ENCODE measurements at places on chromosomes 7 and 10.

DNA sequence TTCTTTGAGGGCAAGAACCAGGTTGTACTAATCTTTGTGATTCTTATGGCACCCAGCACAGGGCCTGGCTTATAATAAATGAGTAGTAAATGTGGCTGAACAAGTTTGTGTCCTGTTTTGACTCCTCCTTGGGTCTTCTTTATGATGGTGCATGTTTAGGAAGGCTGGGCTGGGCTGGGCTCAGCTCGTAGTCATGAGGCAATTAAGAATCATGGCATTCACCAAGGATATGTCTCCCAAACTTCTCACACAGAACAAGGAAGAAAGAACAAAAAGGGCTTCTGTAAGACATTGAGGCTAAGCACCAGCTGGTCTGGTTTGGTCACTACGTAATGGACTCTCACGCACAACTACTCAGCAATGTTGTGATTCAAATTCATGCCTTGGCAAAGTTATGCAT, 30.5 kb upstream of the YAE1 start:
- DNase-seq = no peak

DNA sequence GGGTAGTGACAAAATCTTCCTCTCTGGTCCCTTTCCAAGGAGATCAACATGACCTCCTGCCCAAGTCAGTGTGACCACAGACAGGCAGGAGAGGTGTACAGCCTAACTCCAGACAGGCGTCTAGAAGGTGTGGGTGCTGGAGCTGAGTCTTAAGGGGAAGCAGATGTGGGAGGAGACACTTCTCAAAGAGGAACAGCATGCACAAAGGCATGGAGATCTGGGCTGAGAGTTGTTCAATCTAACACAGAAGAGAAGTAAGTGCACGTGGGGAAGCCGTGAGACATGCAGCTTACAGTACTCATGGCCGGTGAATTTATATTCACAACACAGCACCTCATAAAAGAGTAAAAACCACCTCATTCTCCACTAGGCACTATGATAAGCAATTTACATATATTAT, 23.8 kb upstream of the GSDME start:
- DNase-seq = no peak

DNA sequence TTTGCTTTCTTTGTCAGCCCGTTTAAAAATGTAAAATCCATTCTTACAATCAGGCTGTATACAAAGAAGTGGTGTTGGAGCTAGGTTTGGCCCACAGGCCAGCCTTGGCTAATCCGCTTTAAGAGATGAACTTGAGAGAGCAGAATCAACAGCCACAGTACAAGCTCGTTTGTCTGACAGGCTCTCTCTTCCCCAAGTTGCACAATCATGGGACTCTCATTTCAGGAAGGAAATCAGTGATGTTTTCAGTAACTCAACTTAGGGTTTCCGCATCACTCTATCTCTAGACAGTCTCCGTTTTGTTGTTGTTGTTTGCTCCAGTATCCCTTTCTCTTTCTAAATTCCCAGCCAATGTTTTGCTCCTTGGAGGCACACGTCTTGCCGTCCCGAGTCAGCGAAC, 582.0 kb upstream of the MKI67 start:
- no peak for DNase-seq

GRCh38 chr10:7546385-7546967, 120.3 kb downstream of the ITIH5 start:
- no peak for DNase-seq

DNA sequence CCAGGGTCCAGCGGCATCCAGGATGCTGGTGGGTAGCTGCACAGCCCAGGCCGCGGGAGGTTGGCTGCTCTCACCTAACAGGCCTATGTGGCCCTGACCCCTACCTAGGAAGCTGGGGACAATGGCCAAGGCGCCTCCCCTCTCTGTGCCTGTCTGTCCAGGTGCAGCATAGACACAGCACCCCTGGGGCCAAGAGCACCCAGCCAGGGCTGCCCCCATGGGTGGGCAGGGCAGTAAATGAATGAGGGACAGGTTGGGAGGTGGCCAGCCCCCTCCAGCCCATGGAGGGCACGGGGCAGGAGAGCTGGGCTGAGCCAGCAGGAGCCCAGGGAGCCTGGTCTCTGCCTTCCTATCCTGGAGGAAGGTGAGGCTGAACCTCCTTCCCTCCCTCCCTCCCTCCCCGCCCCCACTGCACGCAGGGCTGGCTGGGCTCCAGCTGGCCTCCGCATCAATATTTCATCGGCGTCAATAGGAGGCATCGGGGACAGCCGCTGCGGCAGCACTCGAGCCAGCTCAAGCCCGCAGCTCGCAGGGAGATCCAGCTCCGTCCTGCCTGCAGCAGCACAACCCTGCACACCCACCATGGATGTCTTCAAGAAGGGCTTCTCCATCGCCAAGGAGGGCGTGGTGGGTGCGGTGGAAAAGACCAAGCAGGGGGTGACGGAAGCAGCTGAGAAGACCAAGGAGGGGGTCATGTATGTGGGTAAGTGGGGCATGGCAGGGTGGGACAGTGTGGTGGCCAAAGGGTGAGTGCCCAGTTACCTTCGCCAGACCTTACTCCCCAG, at the start of gene SNCG:
TSS of gene SNCG (plus strand) at position 484 of the 785 bp plus-strand sequence. CDS start at position 583, 99 bp downstream.
- DNase-seq = no peak

- DNase-seq = no peak
Measured at GRCh38 chr10:13890233-13891127, 303.7 kb downstream of the PRPF18 start.

DNA sequence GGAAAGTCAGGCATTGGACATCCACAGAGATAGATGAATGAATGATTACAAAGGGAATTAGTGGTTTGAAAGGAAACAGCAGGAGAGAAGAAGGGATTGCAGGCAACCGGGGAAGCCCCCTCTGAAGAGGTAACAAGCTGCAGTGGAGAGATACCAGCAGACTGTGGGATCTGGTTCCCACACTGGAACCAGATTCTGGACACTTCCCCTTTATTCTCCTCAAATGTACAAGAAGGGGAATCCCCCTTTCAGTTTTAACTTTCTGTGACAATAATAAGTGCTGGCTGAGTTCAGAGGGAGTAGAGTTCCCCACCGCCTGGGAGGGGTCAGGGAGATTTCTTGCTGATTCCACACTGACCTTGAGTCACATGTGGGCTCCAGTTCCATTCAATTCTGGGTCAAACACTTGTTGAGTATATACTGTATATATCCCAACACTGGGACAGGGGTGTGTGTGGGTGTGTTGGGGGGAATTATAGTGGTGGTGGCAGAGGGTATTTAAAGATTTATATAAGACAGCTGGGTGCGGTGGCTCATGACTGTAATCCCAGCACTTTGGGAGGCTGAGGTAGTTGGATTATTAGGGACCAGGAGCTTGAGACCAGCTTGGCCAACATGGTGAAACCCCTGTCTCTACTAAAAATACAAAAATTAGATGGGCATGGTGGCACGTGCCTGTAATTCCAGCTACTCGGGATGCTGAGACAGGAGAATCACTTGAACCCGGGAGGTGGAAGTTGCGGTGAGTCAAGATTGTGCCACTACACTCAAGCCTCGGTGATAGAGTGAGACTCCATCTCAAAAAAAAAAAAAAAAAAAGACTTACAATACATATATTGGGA, 16.5 kb upstream of the DDIT4 start:
- DNase-seq = no peak

DNA sequence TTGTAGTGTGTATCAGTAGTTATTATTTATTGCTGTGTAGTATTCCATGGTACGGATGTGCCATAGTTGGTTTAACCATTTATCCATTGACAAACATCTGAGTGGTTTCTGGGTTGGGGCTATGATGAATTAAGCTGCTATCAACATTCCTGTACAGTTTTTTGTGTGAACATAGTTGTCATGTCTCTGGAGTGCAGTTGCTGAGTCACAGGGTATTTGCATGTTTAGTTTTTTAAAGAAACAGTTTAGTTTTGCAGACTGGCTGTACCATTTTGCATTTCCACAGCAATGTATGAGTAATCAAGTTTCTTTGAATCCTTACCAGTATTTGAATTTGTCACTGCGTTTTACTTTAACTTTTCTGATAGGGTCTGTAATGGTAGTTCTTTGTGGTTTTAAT, 516.7 kb upstream of the CELF2 start:
- no peak for DNase-seq

DNA sequence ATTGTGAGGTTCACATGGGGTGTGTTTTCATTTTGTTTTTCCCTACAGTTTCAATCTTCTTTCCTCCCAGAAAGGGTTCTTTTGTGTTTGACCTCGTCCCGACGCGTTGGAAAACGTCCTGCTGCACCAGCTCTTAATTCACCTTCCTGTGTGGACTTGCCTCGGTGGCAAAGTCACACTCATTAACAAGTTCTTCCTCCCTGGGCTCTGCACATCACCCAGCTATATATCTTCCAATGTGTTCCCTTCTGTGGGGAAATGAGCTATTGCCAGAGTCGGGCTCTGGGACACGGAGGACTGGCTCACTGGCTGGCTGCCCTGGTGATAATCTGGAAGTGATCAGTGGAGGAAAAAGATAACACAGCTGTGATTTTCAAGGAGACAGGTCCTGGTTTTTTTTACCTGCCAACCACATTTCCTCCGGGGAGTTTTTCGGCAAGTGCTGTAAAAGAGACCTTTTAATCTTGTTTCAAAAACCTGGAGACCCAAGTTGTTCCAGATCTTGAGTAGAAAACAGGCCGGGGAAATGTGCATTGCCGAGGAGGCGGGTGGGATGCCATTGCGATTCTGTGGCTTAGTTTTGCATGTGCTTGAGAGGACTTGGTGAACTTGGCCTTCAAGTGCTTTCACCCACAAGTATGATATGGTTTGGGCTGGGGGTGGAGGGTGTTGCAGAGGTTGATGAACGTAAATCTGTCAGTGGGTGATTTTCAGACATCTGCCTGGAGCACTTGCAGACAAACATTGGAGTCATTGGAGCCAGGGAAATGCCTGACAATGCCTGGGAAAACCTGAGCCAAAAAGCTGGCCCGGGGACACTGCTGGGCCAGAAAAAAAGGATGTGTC, 96.5 kb upstream of the CREB5 start:
- no peak for DNase-seq

DNA sequence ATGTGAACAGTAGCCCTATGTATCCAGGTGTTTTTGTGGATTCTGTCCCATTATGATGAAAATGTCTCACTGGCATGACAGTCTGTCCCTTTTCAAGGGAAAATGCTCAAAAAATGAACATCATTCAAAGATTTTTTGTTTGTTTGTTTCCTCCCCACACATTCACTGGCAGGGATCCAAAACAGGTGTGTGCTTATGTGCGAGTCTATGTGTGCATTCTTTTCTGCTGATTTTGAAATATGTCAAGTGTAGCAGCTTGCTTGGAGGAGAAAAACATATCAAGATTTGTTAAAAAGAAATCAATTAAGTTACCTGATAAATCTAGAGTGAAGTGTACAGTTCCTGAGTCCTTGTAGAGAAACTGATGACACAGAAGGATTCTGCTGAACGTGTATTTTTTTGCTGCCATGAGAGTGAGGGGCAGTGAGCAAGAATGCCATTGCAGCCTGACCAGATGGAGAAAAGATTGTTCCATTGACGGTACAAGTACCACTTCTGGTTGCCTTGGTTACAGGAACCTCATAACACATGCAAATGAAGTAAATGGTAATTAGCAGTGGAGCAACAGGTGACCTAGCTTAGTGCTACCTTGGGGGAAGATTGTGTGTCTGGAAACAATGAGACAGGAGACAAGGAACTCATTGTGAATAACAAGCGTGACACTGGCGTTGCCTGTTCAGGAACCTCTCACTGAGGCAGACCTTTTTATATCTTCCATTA, 277.4 kb upstream of the PHYHIPL start:
- DNase-seq = no peak

DNA sequence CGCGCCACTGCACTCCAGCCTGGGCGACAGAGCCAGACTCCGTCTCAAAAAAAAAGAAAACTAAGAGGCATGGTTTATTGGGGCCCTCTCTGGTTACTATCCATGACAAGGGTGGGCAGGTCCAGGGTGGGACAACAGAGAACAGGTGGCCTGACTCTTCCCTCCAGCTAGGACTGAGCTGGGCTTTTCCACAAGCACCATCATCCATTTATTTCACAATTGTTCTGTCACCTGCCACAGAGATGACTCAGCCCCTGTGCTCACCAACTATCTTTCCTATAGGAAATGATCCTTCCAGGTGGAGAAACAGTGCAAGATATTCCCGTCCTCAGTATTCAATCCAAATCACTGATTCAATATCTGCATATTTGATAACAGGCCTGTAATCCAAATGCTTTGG, 44.9 kb upstream of the MYL10 start:
- DNase-seq = no peak

GRCh38 chr10:50653142-50653541, 29.4 kb upstream of the SGMS1 start:
- DNase-seq = no peak

DNA sequence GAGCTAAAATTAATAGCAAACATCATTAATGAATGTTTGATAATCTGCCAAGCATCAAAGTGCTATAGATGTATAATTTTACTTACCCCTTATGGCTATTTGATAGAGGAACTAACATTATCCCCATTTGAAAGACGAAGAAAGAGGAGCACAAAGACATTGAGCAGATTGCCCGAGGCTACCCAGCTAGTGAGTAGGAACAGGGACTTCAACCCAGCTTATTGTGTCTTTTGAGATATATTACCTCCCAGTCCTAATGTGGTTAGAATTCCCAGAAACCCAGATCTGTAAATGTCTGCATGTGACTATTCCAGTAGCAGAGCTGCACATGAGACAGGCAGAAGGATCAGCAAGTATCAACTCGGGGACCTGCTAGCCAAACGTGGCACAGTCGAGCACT, 160.1 kb upstream of the AOAH start:
- DNase-seq = no peak

DNA sequence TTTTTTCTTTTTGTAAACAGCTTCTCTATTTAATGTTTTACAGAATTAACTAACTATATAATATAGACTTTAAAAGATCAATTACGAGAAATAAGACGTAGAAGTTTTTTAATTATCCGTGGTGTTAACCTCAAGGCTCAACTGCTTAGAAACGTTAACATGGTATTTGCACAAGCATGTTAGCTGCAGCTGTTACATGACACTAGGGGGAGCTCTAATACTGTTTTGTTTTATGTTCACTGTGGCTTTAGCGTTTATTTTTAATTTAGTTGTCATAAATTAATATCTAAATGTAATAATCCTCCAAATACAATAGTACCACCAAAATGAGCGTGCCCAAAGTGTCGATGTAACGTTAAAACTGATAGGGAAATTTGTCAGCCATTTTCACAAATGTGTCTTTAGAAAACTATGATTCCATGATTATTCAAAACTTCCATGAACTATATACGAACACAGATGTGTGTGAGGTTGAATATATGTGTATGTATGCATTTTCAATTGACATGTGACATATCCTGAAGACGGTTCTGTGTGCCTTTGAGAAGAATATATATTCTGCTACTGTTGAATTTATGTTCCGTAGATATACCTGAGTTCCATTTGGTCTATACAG, 828.8 kb upstream of the MBL2 start:
- DNase-seq = no peak

GRCh38 chr7:143435266-143435665, 8.0 kb upstream of the TAS2R60 start:
- no peak for DNase-seq

- DNase-seq = peak; percentile 76
Measured at GRCh38 chr10:6083523-6084475, 5.0 kb upstream of the RBM17 start.

Measured in stimulated activated CD8-positive, alpha-beta memory T cell treated with anti-CD3 and anti-CD28 coated beads, Interleukin-7, amount 100 ng/mL, for 48 hours (primary cell).